ENCODE measurements at places on chromosomes 7 and 10.

DNA sequence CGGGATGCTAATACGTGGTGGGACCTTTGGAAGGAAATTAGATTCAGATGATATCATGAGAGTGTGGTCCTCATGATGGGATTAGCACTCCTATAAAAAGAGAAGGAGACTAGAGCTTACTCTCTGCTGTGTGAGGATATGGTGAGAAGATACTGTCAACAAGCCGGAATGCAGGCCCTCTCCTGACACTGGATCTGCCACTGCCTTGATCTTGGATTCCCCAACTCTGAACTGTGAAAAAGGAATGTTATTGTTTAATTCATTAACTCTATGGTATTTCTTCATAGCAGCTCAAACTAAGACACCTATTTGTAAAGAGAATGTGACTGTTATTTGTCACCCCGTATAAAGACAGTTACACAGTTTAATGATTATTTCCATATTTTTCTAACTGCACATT, 1227.5 kb upstream of the C7orf33 start:
- DNase-seq = no peak

DNA sequence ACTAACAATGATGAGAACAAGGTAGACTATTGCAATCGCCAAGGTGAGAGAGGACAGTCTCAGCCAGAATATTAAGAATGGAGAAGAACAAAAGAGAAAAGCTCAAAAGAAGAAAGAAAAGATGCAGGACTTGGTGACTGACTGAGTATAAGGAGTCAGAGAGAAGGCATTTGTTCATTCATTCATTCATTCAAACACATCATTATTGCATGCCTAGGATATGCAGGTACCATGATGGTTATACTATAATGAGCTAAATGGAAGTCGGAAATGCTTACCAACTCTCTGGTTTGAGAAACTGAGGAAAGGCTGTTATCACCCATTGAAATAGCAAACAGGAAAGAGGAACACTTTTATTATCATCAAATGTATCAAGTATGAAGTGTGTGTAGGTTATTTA, 180.7 kb downstream of the IMMP2L start:
- DNase-seq = no peak

DNA sequence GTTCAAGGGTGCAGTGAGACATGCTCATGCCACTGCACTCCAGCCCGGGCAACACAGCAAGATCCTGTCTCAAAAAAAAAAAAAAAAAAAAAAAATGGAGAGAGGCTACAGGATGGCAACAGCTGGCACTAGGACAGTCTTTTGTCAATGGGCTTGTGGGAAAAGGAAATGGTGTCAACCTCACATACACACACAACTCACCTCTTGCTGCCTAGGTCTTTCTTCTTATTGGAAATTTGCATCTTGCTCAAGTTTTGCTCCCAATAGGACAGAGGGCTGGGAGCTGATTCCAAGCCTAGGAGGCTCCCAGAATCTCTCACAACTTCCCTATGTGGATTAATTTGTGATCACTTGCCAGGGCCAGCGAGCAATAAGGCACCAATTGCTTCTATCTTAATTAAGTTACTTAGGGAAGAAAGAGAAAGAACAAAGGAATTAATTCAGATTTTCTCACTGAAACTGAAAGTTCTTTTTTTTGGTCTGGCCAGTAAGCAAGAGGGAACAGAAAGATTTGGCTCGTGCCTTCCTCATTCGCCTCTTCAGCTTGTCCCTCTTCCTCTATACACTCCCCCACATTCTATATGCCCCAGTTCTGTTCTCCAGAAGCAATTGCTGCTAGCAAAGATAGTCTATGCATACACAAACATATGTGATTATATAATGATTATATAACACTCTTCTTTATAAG, 33.8 kb downstream of the MAP3K8 start:
- no peak for DNase-seq

DNA sequence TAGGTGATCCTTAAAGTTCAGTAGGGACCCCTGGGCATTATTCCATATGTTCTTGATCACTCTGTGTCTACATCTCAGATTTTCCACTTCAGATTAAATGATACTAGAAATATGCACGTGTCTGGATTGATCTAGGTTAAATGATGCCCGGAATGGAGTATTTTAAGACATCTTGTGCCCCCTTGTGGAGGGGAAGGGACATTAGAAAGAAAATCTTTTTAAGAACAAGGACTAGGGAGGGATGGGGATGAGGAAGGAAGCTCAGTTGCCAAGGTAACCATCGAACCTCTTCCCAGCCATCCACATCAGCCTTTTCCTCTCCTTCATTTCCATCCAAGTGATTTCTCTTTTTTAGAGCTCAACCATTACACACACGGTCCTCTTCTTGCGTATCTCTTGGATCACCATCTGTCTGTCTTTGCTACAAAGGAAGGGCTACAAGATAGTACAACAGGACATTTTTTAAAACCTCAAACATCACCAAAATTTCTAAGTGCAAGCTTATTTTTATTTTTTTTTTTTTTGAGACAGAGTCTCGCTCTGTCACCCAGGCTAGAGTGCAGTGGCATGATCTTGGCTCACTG, 40.5 kb downstream of the PRSS2 start:
- no peak for DNase-seq

All from uterus (tissue), 4 donors.